Activated CD8-positive, alpha-beta memory T cell treated with anti-CD3 and anti-CD28 coated beads for 48 hours (primary cell): ENCODE measurements at places on chromosomes 2 and 18.

- DNase-seq = no peak
These were observed 140.6 kb upstream of the GLI2 start for GRCh38 chr2:120594856-120595685.

GRCh38 chr2:189585226-189585756, 4.7 kb upstream of the SLC40A1 start:
- DNase-seq = no peak

DNA sequence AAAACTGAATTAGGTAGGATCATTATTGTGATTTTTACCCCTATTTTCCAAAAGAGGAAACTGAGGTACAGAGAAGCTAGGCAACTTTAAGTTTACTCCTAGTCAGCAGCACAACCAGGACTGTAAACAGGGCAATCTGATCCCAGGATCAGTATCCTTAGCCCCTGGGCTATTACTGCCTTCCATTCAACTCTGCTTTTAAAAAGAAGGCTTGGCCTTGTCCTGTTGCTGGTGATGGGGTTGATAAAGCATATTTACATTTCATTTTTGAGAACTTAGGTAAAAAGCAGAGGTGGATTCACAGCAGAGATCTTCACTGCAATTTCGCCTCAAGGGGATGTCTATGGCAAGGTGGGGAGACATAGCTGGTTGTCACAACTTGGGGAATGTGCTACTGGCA, 148.5 kb downstream of the GALNT14 start:
- no peak for DNase-seq

DNA sequence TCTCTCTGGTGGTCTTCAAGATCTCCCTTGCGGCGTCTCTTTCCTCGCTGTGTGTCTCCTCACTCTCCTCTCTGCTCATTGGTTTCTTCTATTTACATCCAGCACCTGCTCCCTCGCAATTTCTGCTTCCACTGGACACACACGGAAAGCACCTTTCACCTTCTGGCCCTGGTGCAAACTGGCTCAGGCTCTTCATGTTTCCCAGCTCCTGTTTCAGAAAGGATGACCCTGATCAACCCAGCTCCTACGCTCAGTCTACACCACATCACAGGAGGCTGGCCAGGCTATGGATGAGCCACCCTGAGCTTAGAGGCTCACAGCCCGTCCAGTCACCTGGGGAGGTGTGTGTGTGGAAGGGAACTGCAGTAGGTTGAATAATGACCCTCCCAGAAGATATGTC, 72.7 kb downstream of the MCFD2 start:
- DNase-seq = no peak

GRCh38 chr2:152537081-152537651, 180.1 kb downstream of the PRPF40A start:
- DNase-seq = no peak

- no peak for DNase-seq
These were observed 442.2 kb downstream of the TGIF1 start for GRCh38 chr18:3892152-3892551.

DNA sequence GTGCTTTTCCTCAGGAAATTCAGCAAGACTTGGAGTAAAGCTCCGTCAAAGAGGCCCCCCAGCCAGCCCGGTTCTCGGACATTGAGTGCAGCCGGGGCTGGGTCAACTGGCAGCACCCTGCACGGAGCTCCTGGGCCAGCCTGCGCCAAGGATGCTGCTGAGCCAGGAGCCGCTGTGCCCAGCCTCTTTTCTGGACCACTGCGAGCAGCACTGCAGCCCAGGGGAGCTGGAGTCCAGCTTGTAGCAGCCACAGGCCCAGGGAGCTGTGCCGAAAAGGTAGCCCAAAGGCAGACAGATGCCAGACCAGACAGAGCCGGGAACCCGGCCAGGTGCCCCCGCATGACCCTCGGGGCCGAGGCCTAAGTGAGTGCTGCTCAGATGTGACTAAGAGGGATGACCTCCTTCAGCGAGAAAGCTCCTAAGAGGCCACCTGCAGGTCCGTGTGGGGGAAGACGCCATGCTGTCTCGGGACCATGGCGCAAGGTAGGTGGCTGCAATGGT, 7.3 kb downstream of the CLHC1 start:
- no peak for DNase-seq

- DNase-seq = no peak
These were observed 2.0 kb downstream of the GAREM2 start for GRCh38 chr2:26174691-26175465.

GRCh38 chr2:46802665-46803546, 112.7 kb downstream of the MCFD2 start:
- no peak for DNase-seq

GRCh38 chr2:46876741-46877384, 38.7 kb downstream of the MCFD2 start:
- no peak for DNase-seq

DNA sequence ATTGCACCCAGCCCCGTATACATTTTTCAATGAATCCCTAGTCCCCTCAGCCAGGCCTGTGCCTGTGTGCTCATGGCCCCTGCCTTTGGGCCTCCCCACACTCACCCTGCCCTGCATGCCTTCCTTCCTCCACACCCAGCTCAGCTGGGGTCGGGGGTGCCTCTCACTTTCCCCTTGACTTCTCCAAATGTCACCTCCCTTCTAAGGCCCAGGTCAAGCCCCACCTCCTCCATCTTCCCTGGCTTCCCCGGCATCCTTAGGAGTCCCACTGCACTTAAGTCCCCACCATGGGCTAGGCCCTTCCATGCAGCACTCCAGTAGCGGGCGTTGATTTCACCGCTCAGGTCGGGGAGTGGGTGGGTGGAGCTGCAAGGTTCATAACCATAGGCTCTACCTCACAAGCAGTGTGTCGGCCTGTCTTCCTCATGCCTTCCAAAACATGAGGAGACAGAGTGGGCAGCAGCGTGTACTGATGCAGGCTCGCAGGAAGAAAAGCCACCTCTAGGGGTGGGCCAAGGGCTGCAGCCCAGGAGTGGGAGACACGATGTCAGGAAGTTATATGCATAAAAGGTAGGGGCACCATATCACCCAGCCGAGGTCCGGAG, 47.7 kb downstream of the DNMT3A start:
- no peak for DNase-seq
